ENCODE measurements at places on chromosomes 4 and X. TPM values are rescaled to one million over a fixed set of nuclear protein-coding genes. Genes with fewer than 3 reads are reported as not detected.

The ASB11 gene
- not detected for total RNA-seq

GRCh38 chrX:9737363-9737762, 28.3 kb downstream of the GPR143 start:
- DNase-seq = no peak

The PNCK gene
- 0.60 TPM for total RNA-seq

DNA sequence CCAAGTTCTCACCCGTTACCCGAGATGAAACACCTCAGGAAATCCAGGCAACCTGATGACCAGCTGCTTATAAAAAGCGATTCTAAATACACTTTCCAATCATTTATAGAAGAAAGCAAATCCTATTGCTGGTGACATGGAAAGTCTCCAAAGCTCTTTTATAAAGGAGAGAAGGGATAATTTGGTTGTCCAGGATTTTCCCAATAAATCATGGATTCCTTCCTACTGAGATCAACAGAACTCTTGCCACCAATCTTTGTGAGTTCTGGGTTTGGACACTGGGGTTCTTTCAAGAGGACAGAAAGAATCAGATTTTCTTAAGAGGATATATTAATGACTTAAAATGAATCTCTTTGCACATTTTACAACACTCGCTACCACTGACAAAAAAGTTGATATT, 24.7 kb upstream of the SOD3 start:
- DNase-seq = no peak

The EPHA5 gene
- 0.65 TPM for total RNA-seq

- no peak for DNase-seq
Measured at GRCh38 chrX:68413254-68413653, 20.0 kb downstream of the OPHN1 start.

- no peak for DNase-seq
Measured at GRCh38 chr4:182560358-182560757, 317.2 kb downstream of the TENM3 start.

The SPANXB1 gene
- not detected for total RNA-seq

The CT45A10 gene
- total RNA-seq = not detected

The PTTG2 gene
- total RNA-seq = 3.6 TPM

- no peak for DNase-seq
Measured at GRCh38 chrX:2962381-2962780, 33.2 kb upstream of the ARSD start.

The DDX60 gene
- 5.1 TPM for total RNA-seq

The TCEAL2 gene
- total RNA-seq = 1.6 TPM

DNA sequence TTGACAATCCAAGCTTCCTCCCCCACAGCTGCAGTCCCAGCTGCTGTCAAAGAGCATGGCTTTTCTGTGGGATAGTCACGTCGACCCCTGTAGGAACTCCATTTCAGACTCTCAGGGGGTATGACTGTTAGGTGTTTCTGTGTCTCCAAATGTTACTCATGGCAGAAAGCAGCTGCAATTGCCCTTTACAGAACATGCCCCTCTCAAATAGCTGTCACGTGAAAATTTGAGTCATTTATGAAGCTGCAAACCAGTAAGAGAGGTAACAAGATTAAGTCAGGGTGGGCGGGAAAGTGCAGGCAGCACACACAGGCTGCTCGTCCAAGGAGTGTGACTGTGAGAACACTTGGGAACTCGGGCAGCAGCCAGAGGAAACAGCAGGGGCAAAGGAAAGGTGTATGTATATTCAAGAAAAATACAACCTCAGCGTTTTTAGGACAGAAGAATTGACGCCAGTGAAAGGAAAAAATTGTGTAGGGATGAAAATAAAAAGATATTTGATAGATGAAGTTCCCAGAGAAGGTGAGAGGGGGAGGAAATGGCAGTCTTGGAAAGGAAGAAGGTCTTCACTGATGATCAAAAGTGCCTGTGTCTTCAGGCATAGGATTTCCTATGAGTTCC, 66.5 kb upstream of the TMEM184C start:
- no peak for DNase-seq

DNA sequence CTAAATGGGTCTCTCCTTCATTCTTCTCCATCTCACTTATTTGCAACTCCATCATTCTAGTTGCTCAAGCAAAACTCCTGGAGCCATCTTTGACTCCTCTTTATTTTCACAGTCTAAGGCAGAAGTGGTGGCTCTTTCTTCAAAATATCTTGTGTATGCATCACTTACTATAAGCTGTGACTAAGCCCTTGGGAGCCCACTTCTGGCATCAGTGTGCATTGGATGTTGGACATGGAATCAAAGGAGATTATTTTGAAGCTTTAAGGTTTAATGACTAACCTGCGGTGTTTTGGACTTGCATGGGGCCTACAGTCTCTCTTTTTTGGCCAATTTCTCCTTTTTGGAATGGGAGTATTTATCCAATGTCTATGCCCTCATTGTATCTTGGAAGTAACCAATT, 276.8 kb downstream of the SPOCK3 start:
- DNase-seq = no peak

DNA sequence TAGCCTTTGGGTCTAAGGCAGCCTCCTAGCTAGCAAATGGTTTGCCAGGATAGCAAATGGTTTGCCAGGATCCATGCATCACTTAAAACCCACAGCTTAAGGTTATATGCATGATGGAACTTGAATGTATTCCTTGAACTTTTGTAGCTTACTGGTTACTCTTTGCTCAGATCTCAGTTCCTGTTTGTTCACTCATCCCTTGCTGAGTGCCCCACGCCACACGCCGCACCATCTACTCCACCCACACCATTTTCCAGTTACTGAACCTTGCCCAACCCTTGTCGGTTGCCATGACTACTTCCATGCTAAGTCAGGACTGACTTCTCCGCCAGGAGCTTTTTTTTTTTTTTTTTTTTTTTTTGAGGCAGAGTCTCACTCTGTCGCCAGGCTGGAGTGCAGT, 29.5 kb upstream of the XIAP start:
- DNase-seq = no peak

The PRDM8 gene
- 5.2 TPM for total RNA-seq

DNA sequence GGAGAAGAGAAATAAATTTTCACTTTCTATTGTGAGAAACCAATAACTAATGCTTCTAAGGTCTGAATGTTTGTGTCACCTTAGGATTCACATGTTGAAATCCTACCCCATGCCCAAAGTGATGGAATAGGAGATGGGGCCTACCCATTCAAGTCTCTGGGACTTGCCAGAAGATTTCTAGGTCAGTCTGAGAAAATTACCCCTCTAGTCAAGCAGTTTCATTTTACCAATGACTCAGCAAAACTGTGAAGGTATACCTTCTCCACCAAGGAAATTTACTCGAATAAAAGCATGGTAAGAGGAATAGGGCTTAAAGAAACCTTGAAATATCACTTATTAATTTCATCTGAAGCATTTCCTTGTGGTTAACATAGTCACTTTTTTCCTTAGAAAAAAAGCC, 23.5 kb upstream of the PAPSS1 start:
- DNase-seq = no peak

The CNGA1 gene
- total RNA-seq = 1.4 TPM

The RHOH gene
- 1.8 TPM for total RNA-seq

- DNase-seq = no peak
Measured at GRCh38 chr4:10504570-10505179, 47.4 kb upstream of the ZNF518B start.

The RELL1 gene
- 65.4 TPM for total RNA-seq

- DNase-seq = no peak
Measured at GRCh38 chrX:30572004-30572403, 5.6 kb downstream of the TASL start.

DNA sequence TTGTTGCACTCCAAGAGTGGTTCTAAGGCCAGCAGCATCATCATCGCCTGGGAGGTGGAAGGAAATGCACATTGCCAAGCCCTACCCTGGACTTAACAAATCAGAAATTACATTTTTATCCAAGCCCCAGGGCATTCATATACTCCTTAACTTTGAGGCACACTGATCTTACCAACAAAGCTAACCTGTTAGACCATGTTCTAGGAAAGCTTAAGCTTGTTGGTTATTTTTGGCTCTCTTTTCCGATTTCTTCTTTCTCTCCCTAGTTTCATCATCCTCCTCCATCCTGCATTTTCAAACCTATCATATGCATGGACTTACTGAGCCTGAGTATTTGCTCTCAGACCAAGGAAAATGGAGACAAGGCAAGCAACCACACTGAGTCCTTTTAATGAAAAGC, 133.4 kb downstream of the OPHN1 start:
- DNase-seq = no peak

DNA sequence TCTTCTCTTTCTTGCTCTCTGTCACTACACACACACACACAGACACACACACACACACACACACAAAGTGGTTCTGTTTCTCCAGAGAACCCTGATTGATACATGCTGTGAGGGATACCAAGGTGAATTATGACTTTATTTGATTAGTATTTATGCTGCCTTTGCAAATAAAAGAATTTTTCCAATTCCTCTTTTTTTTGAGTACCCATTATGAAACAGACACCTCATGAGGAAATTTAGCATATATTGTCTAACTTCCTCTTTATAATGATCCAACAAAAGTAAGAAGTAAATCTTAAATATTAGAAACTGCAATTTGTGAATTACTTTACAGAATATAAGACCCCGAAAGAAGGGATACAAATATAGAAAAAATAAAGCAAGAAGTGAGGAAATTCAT, 14.3 kb upstream of the RAB28 start:
- no peak for DNase-seq

DNA sequence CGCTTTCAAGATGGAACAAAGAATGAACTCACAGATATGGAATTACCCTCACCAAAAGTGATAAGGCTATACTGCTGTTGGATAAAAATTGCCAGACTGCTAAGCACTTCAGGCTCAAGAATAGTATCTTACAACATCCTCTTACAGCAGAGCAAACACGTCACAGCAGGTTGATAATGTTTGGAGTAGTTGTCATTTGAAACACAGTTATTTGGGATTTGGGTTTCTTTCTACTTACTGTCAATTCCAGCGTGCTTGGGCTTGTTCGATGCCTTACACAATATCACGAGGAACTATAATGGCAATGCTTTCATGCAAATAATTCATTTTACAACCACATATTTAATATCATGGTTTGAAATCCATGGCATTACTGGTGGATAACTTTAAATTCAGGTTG, 1223.7 kb upstream of the AGA start:
- no peak for DNase-seq
